Panc1 (cell line): ENCODE measurements at places on chromosomes 7 and 10.

GRCh38 chr7:37535841-37536240 lies 87.2 kb upstream of the ELMO1 start:
- DNase-seq, result no peak

- DNase-seq, result no peak
Measured at GRCh38 chr7:130452951-130453350, 12.1 kb upstream of the CEP41 start.

- no peak for DNase-seq
Measured at GRCh38 chr7:80940539-80941207, 21.8 kb upstream of the SEMA3C start.

- no peak for DNase-seq
Measured at GRCh38 chr10:58892031-58892531, 284.4 kb upstream of the PHYHIPL start.

GRCh38 chr7:37942934-37943610 lies 22.6 kb downstream of the EPDR1 start:
- DNase-seq, result peak; percentile 24

DNA sequence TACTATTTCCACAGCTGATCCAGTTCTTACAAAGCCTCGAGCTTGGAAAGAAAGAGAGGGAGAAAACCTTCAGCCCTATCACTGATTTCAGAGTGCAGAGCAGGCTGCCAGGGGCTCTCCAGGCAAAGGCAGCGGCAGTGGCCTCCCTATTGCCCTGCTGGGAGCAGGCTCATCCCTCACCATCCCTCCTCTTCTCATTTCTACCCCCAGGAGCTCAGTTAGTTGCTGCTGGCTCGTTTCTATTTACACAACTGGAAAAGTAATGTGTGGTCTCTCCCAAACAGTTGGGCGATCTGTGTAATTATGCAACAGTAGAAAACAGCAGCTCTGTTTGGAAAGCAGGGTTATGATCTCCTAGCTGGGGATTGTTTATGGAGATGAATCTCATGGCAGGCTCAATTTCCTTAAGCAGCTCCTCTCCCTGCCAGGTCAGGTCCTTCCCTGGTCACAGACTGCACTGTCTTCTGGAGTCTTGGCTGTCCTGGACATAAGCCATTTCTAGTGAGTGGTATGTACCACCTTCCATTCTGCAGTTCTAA lies 28.7 kb upstream of the TNS3 start:
- DNase-seq, result no peak

GRCh38 chr7:148255333-148255732 lies 335.2 kb upstream of the C7orf33 start:
- no peak for DNase-seq

DNA sequence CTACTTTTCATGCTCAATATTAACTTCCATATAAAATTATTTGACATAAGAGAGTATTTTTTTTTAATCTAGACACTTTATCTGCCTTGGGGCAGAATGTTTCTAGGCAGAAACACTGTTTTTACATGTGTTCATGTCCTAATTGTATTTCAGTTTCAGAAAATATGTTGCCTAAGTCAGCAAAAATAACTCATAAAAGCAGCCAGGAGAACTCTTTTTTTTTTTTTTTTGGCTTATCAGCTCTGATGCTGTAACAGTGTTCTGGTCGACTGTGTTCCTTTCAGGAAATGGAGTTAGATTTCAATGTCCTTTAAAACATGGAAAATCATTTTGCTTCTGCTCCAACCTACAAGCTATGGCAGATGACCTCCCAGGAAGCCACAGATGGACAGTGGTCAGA lies 63.2 kb upstream of the OPALIN start:
- DNase-seq, result no peak

DNA sequence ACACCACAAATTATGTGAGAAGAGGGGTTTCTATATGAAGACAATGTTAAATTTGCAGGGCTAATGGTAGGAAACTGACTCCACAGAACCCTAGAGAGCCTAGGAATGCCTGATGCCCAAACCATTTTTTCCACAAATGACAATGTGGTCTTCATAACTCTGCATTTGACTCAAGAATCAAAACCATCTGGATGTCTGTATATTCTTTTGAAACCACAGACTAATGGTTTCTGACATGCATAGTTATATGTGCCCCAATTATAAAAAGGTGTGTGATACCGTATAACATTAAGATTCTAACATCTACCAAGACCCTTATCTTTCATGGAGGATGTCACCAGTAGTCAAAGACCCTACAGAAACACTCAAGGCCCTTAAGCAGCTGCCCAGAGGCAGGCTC lies 20.3 kb downstream of the SEC61G start:
- DNase-seq, result no peak

- no peak for DNase-seq
Measured at GRCh38 chr7:28036696-28037095, 143.9 kb downstream of the JAZF1 start.

DNA sequence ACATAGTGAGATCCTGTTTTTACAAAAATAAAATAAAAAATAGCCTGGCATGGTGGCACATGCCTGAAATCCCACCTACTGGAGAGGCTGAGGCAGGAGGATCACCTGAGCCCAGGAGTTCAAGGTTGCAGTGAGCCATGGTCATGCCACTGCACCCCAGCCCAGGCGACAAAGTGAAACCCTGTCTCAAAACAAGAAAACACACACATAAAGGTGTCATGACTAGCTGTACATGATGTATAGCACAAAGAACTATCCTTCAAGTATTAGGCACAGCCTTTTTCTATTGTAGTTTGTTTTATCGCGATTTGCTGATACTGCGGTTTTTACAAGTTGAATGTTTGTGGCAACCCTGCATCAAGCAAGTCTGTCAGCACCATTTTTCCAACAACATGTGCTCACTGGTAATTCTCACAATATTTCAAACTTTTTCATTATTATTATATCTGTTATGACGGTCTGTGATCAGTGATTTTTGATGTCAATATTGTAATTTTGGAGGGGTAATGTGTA lies 11.5 kb upstream of the SNX13 start:
- DNase-seq, result no peak

DNA sequence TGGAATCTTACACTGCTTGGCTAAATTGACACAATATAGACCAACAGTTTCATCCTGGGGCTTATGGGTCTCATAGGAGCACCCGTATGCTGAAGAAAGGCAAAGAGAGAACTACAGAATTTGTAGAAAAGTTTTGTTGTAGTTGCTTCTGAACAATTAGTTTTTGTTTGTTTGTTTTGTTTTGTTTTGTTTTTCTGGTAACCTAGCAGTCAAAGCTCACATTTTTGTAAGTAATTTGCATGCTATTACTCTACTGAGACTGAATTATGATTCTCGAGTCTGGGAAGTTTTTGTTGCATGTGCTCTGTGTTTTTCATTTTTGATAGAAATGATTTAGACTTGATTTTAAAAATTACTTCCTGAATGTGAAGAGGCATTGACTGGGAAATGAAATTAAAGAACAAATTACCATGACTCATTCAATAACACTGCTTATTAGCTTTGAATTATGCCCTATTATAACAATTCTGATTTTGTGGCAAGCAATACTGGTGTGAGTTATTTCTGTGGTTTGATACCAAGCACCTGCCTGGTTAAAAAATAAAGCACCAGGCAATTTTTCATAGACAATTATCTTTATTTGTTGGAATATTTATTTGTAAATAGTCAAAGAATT lies 438 bp downstream of the LSMEM1 start:
- no peak for DNase-seq

GRCh38 chr7:126001349-126001748 lies 1071.7 kb upstream of the POT1 start:
- DNase-seq, result no peak

- DNase-seq, result no peak
Measured at GRCh38 chr7:1885465-1886226, 215.6 kb downstream of the ELFN1 start.

GRCh38 chr7:41292487-41292886 lies 410.4 kb downstream of the INHBA start:
- DNase-seq, result peak; percentile 72

- DNase-seq, result no peak
Measured at GRCh38 chr10:32065856-32066255, 9.6 kb upstream of the KIF5B start.

DNA sequence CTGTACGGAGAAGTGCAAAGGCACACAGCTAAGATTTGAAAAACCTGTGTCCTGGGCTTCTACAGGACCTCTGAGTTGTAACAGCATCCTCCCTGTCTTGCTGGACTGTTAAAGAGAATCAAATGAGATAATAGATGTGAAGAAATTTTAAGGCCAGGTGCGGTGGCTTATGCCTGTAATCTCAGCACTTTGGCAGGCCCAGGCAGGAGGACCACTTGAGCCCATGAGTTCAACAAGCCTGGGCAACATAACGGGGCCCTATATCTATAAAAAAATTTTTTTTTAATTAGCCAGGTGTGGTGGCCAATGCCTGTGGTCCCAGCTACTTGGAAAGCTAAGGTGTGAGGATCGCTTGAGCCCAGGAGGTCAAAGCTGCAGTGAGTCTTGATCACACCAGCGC lies 2.9 kb upstream of the ARHGAP21 start:
- no peak for DNase-seq
